Placental pericyte (primary cell): ENCODE measurements at places on chromosomes 1 and 21. TPM values are rescaled to one million over a fixed set of nuclear protein-coding genes. Genes with fewer than 3 reads are reported as not detected.

Gene SLC1A7
- total RNA-seq = 0.14 and 3.7 TPM in 2 replicates

Gene HCRTR1
- total RNA-seq = not detected in 2 replicates

Gene IGSF3
- total RNA-seq = under 0.01 and 1.1 TPM in 2 replicates

Gene ZMYND12
- total RNA-seq = 0.14 and 0.66 TPM in 2 replicates

Gene OR2T34
- not detected in 2 replicates for total RNA-seq

Gene KLHL20
- total RNA-seq = 23.2 and 30.6 TPM in 2 replicates

Gene HES5
- not detected in 2 replicates for total RNA-seq

Gene BOLA1
- total RNA-seq = 4.2 and 6.6 TPM in 2 replicates

Gene LRRN2
- total RNA-seq = not detected in 2 replicates

Gene RCSD1
- under 0.01 and 0.57 TPM in 2 replicates for total RNA-seq

Gene PTPN7
- not detected in 2 replicates for total RNA-seq

Gene FAM167B
- 0.88 and 1.0 TPM in 2 replicates for total RNA-seq

Gene CBR3
- total RNA-seq = 5.9 and 11.6 TPM in 2 replicates

Gene NID1
- total RNA-seq = 145 and 154 TPM in 2 replicates

Gene TRAF3IP3
- total RNA-seq = 0.14 TPM in 1 of 2 replicates, not detected in the other

Gene SIM2
- total RNA-seq = 0.44 and 12.5 TPM in 2 replicates

Gene SRRM1
- total RNA-seq = 46.2 and 75.3 TPM in 2 replicates

Gene ENAH
- total RNA-seq = 68.1 and 122 TPM in 2 replicates

Gene HEYL
- 0.57 TPM in 1 of 2 replicates, not detected in the other for total RNA-seq
